Stimulated activated CD4-positive, alpha-beta T cell treated with anti-CD3 and anti-CD28 coated beads, TNF-alpha, amount 100 ng/mL, for 1 hour (primary cell): ENCODE measurements at places on chromosomes 5 and 9.

- DNase-seq = no peak
Observed at GRCh38 chr5:19615661-19616060, 372.3 kb downstream of the CDH18 start.

DNA sequence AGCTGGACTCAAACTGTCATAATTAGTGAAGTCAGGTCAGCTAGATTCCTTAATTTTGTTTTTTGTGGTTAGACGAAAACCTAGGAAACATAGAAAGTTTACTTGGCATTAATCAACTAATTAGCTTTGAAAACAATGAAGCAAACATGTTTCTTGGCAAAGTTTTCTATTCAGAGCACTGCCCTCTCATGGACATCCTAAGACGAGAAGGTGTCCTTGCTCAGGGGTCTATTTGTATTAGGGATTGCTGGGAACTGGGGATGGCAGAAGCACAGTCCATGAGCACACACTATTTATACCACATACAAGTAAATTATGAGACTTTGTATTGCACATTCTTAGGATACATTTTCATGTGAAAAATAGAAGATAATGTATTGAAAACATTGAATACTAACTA is 49.7 kb downstream of the POC5 start:
- no peak for DNase-seq

DNA sequence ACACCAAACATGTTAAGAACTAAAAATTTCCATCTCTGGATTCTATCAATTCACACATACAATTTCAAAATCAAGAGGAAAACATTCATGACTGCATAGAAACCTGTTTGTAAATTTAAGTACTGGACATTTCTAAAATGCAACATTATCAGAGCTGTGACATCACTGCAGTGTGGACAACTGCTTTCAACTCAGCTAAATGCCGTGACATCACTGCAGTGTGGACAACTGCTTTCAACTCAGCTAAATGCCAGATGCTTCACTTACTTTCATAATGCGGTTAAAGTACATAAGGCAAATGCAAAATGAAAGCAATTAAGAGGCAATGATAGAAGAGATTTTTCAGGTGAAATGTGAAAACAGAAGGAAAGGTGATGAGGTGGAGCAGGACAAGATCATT is 161.5 kb downstream of the ARL15 start:
- DNase-seq = no peak

DNA sequence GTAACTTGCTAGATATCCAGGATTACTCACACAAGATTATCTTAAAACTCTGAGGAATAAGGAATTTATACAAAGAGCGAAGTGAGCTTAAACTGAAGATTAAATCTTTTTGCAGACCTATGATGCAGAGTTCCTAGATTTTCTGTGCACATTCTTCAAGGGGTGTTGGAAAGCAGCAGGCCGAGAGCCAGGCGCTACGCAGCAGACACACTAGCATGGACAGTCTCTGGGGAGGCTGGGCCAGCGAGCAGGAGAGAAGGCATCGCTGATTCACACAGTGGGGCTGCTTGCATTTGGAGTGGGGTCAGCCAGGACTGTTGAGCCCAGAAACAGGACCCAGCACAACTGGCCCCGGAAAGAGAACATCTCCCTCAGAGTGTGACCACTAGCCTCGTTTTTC is 136.3 kb downstream of the ADAMTS16 start:
- DNase-seq = no peak

DNA sequence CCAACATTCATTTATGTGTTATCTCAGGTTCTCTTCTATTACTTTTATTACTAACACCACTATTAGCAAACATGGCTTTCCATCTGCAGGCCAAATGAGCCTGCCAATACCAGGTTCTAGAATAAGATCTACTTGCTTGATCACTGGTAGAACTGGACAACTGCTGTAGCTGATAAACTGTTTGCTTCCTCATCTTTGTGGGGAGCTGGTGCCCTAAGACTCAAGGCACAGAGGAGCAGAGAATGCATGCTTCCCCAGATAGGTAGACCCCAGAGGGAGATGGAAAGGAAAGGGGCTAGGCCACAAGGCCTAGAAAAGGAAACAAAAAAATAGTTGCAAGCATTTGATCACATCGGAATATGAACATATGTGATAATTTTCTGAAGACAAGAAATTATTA is 30.7 kb upstream of the AUH start:
- no peak for DNase-seq

GRCh38 chr9:123615381-123615780 is 259.4 kb downstream of the CRB2 start:
- DNase-seq = no peak

- no peak for DNase-seq
Observed at GRCh38 chr5:133846478-133847226, 121.8 kb downstream of the C5orf15 start.

- DNase-seq = no peak
Observed at GRCh38 chr5:76372323-76373054, 30.6 kb upstream of the IQGAP2 start.

GRCh38 chr5:84383816-84384603 is 670 bp downstream of the EDIL3 start:
- DNase-seq = no peak
